ENCODE measurements at places on chromosomes 7 and 10. TPM values are rescaled to one million over a fixed set of nuclear protein-coding genes. Genes with fewer than 3 reads are reported as not detected.

The ANXA11 gene
- 28.6 TPM for total RNA-seq

The PLAC9 gene
- total RNA-seq: 0.19 TPM

The HOXA5 gene
- 8.3 TPM for total RNA-seq

The HOXA9 gene
- 5.0 TPM for total RNA-seq

The HOXA13 gene
- not detected for total RNA-seq
